ENCODE measurements at places on chromosomes 6 and 20.

- DNase-seq, result no peak
These were observed 90.0 kb downstream of the RPP40 start for GRCh38 chr6:4913705-4914419.

- no peak for DNase-seq
These were observed 5.4 kb upstream of the ZNF217 start for GRCh38 chr20:53599044-53599362.

- no peak for DNase-seq
These were observed 51.0 kb upstream of the CEP162 start for GRCh38 chr6:84278321-84278998.

DNA sequence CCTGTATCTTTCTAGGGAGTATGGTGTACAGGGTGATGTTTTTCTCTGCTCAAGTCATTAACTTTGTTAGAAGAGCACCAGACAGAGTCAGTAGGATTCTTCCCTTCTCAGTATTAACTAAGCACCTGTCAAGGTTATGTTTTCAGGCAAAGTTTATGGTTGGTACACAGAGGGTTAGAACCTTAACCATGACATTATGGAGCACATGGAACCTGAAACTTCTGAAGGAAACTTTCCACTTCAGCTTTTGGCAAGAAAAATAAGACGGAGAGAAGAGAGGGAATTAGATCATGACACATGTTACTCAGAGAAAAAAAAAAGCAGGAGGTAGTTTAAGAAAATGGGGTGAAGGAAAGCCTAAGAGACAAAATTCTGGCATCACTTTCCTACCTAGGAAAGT is 112.9 kb upstream of the PDE7B start:
- no peak for DNase-seq

- DNase-seq, result no peak
These were observed 1.1 kb downstream of the ITCH start for GRCh38 chr20:34364223-34364506.

DNA sequence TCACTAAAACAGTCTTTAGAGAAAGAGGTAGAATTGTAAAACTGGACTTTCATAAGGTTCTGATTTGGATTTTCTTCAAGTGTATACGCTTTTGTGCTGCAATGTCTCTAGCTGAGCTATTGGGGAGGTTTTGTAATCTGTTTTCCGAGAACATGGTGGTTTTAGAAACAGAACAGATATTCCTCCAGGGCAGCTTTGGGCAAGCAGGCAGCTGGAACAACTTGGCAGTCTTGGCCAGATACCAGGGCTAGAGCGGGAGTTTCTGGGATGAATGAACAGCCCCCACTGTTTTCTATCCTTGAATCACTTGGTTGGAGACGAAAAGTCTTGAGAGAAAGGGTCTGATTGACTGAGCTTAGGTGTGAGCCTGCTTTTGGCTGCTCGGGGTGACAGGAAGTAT is 17.1 kb upstream of the ARMC2 start:
- DNase-seq, result no peak

DNA sequence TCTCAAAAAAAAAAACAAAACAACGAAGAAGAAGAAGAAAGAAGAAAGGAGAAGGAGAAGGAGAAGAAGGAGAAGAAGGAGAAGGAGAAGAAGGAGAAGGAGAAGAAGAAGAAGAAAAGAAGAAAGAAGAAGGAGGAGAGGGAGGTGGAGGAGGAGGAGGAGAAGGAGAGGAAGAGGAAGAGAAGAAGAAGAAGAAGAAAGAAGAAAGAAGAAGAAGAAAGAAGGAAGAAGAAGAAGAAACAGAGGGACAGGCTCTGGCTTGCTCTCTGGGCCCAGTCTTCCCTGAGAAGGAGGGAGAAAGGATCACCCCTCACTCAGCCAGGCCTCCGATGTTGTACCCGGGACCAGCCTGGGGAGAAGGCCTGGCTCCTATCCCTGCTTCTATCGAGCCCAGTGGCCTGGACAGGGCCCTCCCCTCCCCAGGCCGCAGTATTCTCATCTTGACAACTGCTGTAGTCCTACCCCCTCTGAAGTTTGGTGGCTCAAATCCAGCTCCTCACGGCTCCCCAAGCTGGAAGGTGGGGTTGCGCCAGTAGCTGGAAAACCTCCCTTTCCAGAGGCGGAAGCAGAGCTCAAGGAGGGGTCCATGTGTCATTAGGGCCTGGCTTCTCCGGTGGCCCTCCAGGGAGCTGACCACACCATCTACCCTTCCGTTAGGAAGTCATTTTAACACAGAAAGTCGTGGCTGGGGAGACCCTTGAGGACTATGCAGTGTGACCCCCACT is 18.9 kb downstream of the C6orf132 start:
- no peak for DNase-seq

- no peak for DNase-seq
These were observed 9.9 kb downstream of the PROCR start for GRCh38 chr20:35181731-35182130.

- no peak for DNase-seq
These were observed 67.0 kb upstream of the AKAP12 start for GRCh38 chr6:151172751-151173150.

- no peak for DNase-seq
These were observed 60.3 kb downstream of the TULP4 start for GRCh38 chr6:158372574-158372973.

- DNase-seq, result no peak
These were observed 231.3 kb upstream of the MARCKS start for GRCh38 chr6:113625850-113626249.

GRCh38 chr6:652865-653264 is 4.0 kb downstream of the HUS1B start:
- DNase-seq, result no peak

GRCh38 chr6:81938014-81938856 is 185.8 kb upstream of the TENT5A start:
- no peak for DNase-seq

DNA sequence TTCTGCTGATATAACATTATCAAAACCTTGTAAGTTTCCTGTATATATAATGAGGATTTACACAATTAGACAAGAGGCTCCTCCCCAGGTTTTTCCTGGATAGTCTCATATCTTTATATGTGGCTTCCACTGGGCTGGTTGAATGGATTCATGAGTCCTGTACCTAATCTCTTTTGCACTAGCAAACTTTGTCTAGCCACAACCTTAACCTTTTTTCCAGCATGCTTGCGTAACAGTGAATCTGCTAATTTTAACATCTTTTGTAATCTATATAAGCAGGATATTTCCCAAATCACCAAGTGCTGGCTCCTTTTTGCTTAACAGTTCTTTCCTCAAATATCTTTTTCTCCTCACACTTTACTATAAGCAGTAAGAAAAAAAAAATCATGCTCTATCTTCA is 153.6 kb downstream of the COL21A1 start:
- DNase-seq, result no peak

GRCh38 chr20:61953037-61954021 is 112.4 kb downstream of the TAF4 start:
- no peak for DNase-seq

DNA sequence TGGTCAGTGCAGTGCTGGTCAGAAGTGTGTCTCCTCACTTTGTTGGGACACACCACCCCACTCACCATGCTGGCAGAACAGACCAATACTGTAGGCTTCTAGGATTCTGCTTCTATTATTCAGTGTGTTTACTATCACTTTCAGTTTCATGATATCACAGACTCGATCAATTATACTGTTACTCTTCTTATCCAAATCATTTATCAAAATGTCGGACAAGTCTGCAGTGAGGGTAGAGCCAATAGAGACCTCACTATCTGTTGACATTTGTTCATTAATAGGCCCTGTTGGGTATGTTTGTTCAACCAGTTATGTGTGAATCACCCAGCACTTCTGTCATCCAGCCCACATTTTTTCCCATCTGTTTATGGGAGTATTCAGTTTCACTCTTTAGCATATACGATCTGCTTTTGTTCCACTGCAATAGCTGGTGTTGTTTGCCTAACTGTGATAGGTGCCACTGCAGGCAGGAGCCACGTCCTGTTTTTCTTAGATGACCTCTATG is 140.1 kb downstream of the NRN1 start:
- DNase-seq, result no peak

GRCh38 chr6:12313992-12314589 is 23.9 kb downstream of the EDN1 start:
- DNase-seq, result no peak

DNA sequence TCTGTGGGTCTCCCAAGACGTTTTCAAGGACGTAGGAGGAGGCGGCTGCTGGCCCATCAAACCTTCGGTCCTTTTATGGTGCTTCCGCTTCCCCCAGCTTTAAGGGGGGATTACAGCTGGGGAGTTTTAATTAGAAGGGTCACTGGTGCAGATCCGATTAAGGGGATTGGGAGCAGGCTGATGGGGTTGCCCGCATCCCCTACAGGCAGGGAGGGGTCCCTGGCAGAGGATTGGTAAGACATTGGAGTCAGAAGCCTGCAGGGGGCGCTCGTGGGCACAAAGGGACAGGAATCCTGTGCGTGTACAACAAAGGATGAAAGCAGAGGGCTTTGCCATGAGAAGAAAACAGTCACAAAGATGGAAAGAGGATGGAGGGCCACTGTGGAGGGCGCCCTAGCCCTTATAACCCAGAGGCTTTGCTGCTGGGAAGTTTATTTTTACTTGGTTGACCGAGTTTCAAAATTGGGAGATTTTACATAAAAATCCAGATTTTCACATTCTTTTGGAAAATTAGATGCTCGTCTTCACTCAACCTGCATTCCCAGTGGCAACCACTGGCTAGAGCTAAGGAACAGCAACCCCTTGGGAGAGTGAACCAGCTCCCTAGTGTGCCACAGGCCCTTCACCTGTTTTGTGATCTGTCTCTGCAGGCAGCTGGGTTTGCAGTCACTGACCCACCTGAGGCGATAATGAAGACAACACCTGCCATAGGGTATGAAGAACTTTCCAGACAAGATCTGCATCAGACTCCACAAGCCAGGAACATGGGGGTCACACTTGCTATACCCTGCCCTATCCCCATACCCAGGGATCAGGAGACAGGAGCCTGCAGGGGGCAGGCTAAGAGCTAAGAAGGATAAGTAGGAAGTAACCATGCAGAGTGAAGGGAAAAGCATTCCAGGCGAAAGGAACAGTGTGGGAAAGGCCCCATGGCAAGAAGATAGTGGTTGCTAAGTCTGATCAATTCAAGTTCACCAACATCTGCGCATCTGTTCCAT is 97.7 kb downstream of the KCNB1 start:
- no peak for DNase-seq

DNA sequence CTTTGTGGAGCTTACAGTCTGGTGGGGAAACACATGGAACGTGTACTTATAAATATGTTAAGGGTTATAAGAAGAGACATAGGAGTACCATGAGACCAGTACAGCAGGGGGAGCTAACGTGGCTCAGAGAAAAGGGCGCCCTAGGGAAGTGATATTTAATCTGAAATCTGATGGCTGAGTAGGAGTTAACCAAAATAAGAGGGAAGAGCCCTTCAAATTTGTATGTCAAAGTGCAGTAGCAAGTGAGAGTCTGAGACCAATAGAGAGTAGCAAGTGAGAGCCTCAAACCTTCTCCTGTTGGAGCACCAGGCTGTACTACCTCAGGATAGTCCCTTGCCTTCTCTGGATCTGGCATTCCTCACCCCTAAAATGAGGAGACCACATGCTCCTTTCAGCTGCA is 6.1 kb upstream of the PKIG start:
- DNase-seq, result no peak

DNA sequence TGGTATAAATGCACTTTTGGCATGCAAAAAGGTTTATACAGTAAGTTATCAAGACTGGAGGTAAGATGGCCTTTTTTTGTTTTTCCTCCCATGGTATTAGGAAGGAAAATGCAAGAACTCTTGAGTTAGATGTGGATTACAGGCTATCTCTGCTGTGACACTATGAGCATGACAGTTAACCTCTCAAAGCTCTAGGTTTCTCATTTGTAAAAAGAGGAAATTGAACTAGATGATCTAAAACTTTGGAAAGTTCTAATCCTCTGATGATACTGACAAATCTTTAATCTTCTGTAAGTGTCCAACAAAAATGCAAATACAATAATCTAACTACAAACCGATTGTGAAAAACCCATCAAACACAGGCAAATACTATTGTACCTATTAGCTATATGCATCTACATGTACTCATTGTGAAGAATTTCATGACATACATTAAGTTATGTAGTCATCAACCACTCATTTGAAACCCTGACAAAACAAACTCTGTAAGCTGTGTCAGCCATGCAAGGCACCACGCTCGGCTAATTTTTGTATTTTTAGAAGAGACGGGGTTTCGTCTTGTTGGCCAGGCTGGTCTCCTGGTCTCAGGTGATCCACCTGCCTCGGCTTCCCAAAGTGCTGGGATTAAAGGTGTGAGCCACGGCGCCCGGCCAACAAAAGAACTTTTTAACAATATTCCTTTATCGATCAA is 4.2 kb downstream of the CDK19 start:
- DNase-seq, result no peak

- no peak for DNase-seq
These were observed 32.1 kb upstream of the OPN5 start for GRCh38 chr6:47749757-47750156.

DNA sequence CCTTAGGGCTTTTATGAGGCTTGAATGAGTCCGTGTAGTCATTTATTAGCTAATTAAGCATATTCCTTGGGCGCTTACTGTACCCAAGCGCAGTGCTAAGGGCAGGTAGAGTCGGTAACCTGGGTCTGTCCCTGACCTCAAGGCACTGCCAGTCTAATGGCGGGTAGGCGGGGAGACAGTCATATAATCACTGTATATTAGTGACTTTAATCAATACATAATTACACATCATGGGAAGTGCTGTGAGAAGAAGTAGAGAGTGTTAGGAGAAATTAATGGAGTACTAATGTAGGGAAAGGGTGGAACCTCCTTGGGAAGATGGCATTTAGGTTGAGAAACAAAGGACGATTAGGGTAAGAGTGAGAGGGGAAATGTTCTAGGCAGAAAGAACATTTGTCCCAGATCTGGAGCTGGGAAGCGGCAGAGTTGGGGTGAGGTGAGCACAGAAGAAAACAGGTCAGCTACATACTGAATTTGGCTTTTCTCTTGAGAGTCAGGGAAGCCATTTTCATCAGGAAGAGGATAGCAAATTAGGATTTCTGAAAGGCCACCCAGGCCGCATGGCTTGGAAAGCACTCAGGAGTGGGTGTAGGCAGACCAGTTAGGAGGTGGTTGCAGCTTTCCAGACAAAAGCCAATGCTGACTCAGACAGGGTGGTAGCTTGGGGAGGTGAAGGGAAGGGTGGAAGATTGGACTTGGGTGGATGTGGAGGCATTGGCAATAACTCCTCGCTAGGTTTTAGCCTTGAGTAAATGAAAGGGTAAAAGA is 954 bp upstream of the BLCAP start:
- no peak for DNase-seq
